ENCODE measurements at places on chromosomes 12 and 14.

DNA sequence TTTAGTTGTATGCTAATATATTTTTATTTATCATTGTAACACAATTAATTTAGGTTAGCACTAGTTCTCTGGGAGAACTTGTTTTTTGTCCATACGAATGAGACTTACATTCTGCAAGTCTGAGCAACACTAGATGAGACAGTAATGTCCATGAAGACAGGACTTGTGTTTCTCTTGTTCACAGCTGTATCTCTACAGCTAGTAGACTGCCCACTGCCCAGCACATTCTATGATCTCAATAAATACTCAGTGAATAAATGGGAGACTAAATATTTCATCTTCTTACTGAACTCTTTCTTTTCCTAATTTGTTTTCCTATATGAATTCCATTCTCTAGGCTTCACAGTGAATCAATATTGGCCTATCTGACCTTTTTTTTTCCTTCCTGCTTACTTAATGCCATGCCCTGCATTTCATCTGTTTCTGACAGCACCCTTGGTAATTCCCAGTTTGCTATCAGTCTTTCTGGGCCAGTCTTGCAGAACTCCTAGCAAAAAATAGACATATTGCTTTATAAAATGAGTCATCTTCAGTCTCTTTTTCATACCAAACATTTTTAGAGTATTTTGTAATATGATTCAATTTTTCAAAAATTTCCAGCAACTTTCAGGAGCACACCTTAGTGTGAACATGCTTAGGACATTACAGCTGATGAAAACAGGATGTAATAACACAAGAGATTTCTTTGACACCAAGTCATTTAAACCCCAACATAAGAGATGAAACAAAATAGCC is 185.5 kb upstream of the ATP2B1 start:
- DNase-seq = no peak

- no peak for DNase-seq
These were observed 15.1 kb upstream of the LRP10 start for GRCh38 chr14:22856428-22856827.

- no peak for DNase-seq
These were observed at the start of gene GLT1D1 for GRCh38 chr12:128852885-128853599. TSS of gene GLT1D1 (plus strand) at chr12:128853478. CDS start at chr12:128853582, 104 bp downstream.

DNA sequence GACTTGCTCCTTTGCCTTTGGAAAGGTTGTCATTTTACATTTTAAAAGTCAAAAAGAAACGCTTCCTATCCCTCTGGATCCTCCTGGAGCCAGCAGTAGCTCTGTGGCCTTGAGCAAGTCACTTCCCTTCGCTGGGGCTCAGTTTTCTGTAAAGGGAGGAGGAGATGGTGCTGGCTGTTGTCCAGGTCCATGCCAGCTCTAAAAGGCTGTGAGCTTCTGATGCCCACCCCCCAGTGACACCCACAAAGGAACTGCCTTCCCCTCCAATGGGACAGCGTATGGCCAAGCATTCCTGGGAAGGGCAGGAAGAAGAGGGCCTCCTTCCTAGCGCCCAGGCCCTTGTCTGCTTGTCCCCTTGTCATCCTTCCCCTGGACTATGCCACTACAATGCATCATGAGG is 81.5 kb downstream of the NTF3 start:
- DNase-seq = no peak

DNA sequence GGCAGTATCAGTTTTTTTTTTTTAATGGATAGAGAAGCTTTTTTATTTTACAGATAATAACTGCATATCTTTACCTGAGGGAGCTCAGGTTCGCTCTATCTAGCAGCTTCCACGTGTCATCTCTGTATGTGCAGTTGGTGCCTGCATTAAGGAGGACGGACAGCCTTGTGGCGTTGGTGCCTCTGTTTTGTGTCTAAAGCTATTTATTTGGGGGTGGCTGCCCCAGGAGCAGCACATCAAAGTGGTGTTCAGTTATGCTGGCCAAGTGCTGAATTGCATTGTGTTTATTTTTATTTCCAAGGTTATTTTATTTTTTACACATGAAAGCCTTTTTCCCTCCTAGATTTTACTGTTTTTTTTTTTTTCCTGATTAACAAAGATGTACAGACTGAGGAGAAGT is 59.7 kb downstream of the RASSF3 start:
- no peak for DNase-seq

DNA sequence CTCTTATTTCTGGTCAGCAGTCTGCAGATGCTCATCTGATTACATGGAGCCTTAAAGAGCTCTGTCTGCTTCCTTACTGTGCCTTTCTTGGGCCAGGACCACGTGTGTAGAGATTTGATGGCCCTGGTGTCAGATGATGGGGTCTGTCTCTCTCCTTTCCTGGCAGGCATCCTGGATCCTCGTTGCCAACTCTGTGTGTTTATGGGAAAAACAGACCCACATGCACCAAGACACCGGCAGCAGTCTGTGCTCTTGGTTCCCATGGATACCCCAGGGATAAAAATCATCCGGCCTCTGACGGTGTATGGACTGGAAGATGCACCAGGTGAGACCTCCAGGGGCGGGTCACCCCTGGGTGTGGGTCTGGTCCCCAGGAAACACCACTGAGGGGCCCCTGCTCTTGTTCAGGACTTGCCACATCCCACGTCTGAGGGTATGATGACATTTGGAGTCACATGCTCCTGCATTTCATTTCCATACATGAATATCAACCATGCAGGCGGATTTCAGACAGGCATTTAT is 18.5 kb upstream of the ALDH2 start:
- DNase-seq = no peak

GRCh38 chr12:27808841-27809240 is 28.8 kb upstream of the MANSC4 start:
- DNase-seq = no peak

All from caudate nucleus (tissue), 63 donors.